Spinal cord (tissue), 10 donors: ENCODE measurements at places on chromosomes 7 and 10. TPM values are rescaled to one million over a fixed set of nuclear protein-coding genes. Genes with fewer than 3 reads are reported as not detected.

GRCh38 chr7:151859948-151860685 lies 16.8 kb downstream of the PRKAG2 start:
- H3K36me3 ChIP-seq, result no peaks in the 10 kb centered on the region
- no peak for DNase-seq
- H3K27me3 ChIP-seq, result no peaks in the 10 kb centered on the region
- H3K4me1 ChIP-seq, result peaks cover 13% of the 10 kb centered on the region
- H3K27ac ChIP-seq, result no peak overlapping the region
- no peak overlapping the region for H3K4me3 ChIP-seq

DNA sequence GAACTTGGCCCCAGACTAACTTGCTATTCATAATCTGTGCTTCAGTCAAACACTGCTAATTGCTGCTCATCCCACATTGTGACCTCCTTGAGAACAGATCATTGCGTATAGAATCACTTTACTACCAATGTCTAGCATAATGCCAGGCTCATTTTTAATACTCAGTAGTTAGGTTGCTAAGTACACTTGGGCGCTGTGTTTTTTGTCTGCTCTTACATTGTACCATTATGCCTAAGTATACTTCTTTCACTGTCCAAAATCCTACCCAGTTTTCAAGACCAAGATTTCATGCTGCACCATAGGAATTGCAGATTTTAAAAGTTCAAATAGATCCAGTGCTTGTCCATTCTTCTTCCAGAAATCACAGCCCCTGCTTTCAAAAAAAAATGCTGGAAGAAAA lies 32.8 kb upstream of the TMEM106B start:
- H3K36me3 ChIP-seq, result no peaks in the 10 kb centered on the region
- no peak overlapping the region for H3K4me3 ChIP-seq
- H3K27ac ChIP-seq, result no peak overlapping the region
- no peak for DNase-seq
- no peaks in the 10 kb centered on the region for H3K4me1 ChIP-seq

DNA sequence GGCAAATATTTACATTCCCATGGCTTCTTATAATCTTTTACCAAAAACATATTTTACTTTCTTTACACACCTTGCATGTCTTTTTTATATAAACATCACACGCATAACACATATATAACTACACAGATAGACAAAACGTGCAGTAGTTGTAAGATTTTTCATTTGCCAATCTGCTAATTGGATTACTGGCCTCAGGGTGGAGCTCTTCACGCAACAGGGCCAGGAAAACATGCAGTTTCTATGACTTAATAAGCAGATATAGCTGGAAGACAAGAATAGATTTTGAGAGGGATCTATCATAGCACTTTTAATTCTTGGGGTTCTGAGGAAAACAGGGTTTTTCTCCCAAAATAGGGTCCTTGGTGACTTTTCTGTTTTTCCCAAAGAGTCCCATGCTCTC lies 12.7 kb downstream of the ACADSB start:
- no peak overlapping the region for H3K27ac ChIP-seq
- DNase-seq, result no peak
- H3K36me3 ChIP-seq, result no peaks in the 10 kb centered on the region
- no peaks in the 10 kb centered on the region for H3K27me3 ChIP-seq
- H3K4me1 ChIP-seq, result no peaks in the 10 kb centered on the region
- no peak overlapping the region for H3K4me3 ChIP-seq

- no peak for DNase-seq
- H3K36me3 ChIP-seq, result no peaks in the 10 kb centered on the region
- no peaks in the 10 kb centered on the region for H3K27me3 ChIP-seq
- no peak overlapping the region for H3K27ac ChIP-seq
- H3K4me1 ChIP-seq, result no peaks in the 10 kb centered on the region
Observed at GRCh38 chr7:82945480-82945879, 217.2 kb downstream of the PCLO start.

DNA sequence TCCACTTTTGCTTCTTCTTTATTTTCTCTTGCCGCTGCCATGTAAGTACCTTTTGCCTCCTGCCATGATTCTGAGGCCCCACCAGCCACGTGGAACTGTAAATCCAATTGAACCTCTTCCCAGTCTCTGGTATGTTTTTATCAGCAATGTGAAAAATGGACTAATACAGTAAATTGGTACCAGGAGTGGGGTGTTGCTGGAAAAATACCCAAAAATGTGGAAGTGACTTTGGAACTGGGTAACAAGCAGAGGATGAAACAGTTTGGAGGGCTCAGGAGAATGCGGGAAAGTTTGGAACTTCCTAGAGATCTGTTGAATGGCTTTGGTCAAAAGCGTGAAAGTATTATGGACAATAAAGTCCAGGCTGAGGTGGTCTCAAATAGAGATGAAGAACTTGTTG lies 670.3 kb upstream of the ZWINT start:
- no peaks in the 10 kb centered on the region for H3K36me3 ChIP-seq
- DNase-seq, result no peak
- H3K4me3 ChIP-seq, result no peak overlapping the region

LEP gene
- polyA plus RNA-seq, result 0.15 TPM

ASB10 gene
- not detected for polyA plus RNA-seq

PRLHR gene
- 0.54 TPM for polyA plus RNA-seq
